ENCODE measurements at places on chromosomes 2 and 18.

DNA sequence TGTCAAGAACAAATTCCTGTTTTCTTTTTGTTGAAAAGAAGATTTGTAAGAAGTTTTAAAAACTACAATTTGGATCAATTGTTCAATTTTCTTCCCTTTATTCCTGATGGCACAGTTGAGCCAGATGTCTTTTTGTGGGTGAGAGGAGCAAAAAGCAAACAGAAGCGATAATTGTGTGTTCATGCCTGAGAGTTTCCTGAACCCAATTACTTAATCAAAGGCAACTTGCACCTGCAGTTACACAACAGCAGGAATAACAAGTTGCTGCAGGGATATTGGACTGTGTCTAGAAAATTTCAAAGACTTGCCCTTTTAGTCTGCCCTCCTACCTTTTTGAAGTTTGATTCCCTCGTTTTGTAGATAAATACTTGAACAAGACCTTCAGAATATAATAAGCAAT, 383.6 kb downstream of the DSEL start:
- DNase-seq = no peak

GRCh38 chr2:233011268-233011650, 1.8 kb downstream of the NGEF start:
- no peak for DNase-seq

GRCh38 chr18:28511413-28511821, 334.5 kb upstream of the CDH2 start:
- no peak for DNase-seq

- no peak for DNase-seq
These were observed 170.5 kb downstream of the FMNL2 start for GRCh38 chr2:152505495-152505906.

DNA sequence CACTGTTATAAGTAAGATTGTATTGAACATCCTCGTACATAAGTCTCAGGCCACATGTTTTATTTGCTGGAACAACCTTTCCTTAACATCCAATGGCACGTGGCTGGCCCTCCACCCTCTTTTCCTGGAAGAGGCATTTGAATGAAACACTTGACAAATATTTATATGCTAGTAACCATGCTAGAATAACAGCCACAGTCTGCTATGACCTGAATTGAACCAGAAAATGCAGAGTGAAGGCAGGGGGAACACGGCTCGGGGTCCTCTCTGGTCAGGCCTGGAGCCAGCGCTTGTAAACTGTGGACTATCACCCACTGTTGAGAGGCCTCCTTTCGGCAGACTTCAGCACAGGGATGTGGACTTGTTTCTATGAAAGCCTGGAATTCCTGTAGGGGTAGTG, 198.2 kb upstream of the COPS8 start:
- no peak for DNase-seq

DNA sequence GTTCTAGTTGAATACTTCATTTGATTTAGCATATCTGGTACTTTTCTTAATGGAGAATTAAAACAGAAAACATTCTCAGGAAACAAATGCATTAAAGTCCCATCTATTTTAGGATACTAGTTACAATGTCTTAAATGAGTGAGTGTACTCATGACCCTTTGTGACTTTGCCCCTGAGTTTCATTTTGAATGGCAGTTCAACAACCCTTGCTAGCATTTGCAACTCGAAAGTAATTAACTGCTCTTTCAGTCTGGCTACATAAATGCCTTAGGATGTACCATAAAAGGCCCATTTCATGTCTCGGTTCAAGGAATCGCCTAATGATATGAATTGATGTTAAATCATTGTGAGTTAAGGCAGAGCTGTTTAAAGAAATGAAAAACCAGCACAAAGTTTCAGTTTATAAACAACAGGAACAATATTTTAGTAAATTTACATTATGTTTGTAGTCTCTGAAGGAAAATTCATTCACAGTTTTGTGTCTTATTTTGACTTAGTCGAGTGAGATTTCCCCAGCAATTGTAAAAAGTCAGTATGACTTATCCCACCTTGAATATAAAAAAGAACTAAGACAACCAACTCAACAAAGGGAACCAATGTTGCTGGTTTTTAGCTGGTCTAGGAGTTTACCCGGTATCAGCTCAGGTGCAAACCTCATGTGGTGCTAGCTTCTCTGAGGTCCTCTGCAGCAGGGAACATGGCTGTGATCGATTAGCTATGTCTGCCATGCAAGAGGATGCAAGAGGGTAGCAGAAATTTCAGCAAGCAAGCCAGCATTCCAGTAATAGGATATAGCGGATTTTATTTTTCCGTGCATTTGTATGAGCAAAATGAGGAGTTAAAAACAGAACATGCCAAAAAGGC, 386.2 kb downstream of the PTPRM start:
- DNase-seq = no peak

DNA sequence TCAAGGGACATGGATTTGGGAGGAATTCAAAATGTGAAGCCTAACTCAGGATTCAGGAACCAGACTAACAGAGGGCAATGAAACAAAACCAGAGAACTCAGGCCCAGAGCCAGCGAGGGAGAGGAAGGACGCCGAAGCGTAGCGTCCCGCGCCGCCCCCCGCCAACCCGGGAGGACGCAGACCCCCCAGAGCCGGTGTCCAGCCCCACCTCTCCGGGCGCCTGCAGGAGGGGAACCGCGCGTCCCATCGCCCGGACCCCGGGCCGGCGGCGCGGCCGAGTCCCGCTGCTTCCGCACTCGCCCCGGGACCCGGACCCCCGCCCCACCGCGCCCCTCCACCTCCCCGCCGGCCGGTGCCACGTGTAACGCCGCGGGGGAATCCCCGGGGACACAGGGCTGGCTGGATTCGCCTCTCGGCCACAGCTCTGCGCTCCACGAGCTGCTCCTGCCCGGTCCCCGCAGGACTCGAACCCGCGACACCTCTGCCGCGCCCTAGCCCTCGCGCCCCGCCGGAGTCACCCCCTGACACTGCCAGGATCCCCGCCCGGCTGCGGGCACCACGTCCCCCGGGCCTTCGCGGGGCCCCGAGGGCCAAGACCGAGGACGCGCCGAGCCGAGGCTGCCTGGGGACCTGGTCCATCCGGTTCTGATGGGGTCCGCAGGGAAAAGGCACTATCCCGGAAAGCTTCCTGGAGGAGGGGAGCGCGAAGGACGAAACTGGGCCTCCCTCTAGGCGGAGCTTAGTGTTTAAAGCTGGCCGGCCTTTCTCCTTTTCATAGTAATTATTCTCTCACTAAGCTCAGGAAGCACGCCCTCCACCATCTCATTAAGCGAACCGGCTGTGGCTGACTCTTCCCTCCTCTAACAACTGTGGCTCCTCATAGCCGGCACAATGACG, 40.4 kb upstream of the FAM124B start:
- DNase-seq = no peak

DNA sequence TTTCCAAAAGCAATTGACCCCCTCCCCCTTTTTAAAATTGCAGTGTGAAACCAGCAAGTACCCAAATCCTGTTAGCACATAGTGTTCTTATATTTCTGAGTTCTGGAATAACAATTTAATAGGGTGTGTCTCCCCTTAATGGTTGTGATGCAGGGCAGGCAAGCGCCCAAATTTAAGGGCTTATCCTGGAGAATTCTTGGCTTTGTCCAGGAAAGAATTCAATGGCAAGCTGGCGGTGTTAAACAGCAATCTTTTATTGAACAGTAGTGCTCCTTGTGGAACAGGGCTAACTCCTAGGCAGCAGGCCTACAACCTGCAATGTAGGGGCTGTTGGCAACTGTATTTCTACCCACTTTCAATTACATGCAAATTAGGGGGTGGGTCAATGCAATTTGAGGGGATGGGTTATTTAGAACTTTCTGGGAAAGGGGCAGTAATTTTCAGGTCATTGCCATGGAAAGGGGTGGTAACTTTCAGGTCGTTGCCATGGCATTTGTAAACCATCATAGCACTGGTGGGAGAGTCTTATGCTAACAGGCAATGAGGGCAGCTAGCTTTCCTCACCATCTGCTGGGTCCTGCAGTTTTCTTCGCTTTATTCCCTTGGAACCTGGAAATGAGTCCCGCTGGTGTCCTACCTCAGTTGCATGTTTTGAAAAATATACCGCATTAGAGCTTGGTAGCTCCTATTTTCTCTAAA, 149.0 kb upstream of the KCTD1 start:
- no peak for DNase-seq

GRCh38 chr2:59959944-59960343, 593.5 kb downstream of the BCL11A start:
- no peak for DNase-seq

GRCh38 chr2:231581328-231581727, 11.3 kb upstream of the TEX44 start:
- no peak for DNase-seq

- no peak for DNase-seq
These were observed 61.1 kb upstream of the NFATC1 start for GRCh38 chr18:79334496-79335233.
